ENCODE measurements at places on chromosomes 7 and 10. TPM values are rescaled to one million over a fixed set of nuclear protein-coding genes. Genes with fewer than 3 reads are reported as not detected.

GRCh38 chr10:14782691-14783363 is 8.1 kb upstream of the FAM107B start:
- no peak for DNase-seq

GRCh38 chr7:47737601-47738000 is 155.7 kb upstream of the TNS3 start:
- DNase-seq = no peak

- no peak for DNase-seq
These were observed 437.0 kb downstream of the SUGCT start for GRCh38 chr7:40571796-40572195.

CALCR gene
- total RNA-seq = not detected

ASZ1 gene
- total RNA-seq = not detected

Measured in pancreas (tissue), 10 donors.